Mucosa of gallbladder (tissue), 1 donor: ENCODE measurements at places on chromosomes 16 and 17. TPM values are rescaled to one million over a fixed set of nuclear protein-coding genes. Genes with fewer than 3 reads are reported as not detected.

The LMF1 gene
- 19.6 TPM for total RNA-seq

The RNF135 gene
- 22.3 TPM for total RNA-seq

DNA sequence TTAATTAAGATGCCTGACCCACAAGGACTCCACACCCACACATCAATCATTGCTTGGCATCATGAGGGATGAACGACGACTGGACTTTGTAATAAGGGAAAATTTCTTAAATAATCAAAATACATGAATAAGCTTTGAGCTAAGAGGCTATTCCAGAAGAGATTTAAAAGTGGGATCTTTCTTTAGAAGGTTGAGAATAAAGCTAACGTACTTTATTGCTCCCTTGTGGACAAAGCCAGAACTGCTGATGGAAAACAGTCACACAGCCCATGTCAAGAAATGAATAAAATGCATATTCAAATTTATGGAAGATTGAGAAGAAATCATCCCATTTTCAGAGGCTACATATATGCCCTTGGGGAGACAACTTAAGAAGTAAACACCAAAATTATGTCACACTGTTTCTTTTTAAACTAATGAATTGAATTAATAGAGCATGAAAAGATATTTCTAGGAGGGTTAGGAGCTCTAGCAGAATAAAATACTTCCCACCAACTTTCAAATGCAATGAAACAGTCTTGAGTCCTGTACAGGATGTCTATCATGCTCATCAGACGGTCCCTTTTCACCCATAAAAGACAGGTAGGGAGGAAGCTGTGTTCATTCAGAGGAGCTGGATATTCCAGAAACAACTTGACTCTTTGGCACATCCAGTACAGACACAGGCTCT, 60.2 kb upstream of the PHOSPHO1 start:
- DNase-seq = no peak

GRCh38 chr16:65342231-65342866, 220.5 kb upstream of the CDH11 start:
- no peak for DNase-seq

The DNAH9 gene
- 1.5 TPM for total RNA-seq

- DNase-seq = no peak
These were observed 789 bp upstream of the CCDC57 start for GRCh38 chr17:82213251-82214011.

GRCh38 chr16:58027916-58028455, 2.4 kb downstream of the MMP15 start:
- no peak for DNase-seq

GRCh38 chr17:70130289-70130688, 39.0 kb upstream of the KCNJ2 start:
- no peak for DNase-seq

DNA sequence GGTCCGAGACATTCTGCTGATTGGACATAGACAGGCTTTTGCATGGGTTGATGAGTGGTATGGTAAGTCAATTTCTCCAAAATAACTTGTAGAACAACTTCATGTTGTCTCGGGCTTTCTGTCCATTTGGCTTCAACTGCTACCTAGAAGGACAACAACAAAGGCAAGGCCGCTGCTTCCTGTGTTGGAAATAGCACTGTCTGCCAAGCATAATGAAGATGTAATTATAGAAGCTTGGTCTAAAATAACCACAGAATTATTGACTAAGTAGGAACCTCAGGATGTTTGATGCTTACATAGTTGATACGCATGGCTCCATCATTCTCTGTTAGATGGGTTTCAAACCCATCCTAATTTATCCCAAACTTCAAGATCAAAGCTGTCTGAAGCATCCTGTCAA, 42.3 kb upstream of the NOL11 start:
- DNase-seq = no peak

DNA sequence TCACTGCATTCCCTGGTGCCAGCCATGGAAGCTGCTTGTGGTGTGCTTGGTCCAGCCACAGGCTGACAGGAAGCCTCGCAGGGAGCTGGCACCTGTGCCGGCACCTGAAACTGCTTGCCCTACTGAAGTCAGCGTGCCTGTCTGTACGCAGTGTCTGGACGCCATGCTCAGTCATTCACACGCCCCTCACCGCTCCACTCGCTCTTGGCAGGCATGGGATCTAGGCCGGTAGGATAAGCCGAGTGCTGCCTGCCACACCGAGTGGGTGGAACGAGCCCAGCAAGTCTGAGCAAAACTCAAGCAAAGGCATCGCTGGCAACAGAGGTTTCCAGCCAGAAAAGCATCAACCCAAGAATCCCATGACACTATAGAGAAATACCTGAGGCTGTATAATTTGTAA, 350.6 kb downstream of the CDH11 start:
- no peak for DNase-seq

GRCh38 chr17:63973247-63973646, 529 bp upstream of the SCN4A start:
- DNase-seq = no peak

The MILR1 gene
- total RNA-seq = 8.3 TPM

- no peak for DNase-seq
These were observed 321.8 kb downstream of the HS3ST3B1 start for GRCh38 chr17:14622615-14623101.

The CDRT15L2 gene
- not detected for total RNA-seq

GRCh38 chr17:60792250-60792898, 114.7 kb downstream of the BCAS3 start:
- DNase-seq = peak; percentile 31

- DNase-seq = no peak
These were observed 46.9 kb upstream of the NLK start for GRCh38 chr17:27995554-27995953.

DNA sequence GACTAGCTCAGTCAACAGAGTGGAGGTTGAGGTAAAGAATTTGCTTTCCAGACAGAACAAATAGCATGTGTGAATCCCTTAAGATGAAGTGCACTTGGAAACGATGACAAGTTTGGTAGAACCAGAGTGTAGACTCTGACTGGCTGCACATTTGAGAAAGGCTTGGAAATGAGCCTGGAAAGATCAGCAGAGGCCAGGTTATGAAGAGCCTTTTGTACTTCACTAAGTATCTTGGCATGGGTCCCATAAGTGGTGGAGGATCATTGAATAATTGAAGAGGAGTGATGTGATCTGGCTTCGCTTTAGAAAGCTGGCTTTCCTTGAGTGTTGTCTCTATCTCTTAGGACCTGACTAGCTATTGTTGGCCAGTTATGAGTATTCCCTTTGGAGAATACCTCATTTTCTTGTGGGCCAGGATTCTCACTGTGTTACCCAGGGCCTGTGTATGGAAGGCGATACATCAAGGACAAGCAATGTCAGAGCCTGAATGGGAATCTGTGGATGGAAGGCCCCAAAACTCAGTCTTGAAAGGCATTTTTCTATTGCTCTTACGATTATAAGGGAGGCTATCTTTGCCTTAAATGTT, 329.8 kb downstream of the UTP18 start:
- DNase-seq = no peak

The OR2C1 gene
- 0.14 TPM for total RNA-seq

The ESRP2 gene
- total RNA-seq = 67.0 TPM

DNA sequence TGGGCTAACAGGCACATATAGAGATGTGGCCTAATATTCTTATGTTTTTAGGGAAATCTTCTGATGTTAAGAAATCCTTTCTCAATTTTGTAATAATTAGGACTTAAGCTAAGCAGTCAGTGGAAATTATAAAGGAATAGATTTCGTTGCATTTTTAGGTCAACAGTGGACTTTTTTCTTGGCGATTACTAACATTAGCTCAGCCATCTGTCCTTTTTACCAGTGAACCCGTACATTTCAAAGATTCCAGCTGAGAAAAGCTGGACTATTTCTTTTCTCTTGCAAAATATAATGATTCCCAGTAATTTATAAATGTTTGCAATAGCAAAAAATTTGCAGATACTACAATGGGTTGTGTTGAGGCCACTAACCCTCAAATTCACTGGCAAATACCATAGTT, 54.9 kb upstream of the CA10 start:
- no peak for DNase-seq

GRCh38 chr17:68381076-68381900, 76.0 kb downstream of the WIPI1 start:
- peak; percentile 43 for DNase-seq

DNA sequence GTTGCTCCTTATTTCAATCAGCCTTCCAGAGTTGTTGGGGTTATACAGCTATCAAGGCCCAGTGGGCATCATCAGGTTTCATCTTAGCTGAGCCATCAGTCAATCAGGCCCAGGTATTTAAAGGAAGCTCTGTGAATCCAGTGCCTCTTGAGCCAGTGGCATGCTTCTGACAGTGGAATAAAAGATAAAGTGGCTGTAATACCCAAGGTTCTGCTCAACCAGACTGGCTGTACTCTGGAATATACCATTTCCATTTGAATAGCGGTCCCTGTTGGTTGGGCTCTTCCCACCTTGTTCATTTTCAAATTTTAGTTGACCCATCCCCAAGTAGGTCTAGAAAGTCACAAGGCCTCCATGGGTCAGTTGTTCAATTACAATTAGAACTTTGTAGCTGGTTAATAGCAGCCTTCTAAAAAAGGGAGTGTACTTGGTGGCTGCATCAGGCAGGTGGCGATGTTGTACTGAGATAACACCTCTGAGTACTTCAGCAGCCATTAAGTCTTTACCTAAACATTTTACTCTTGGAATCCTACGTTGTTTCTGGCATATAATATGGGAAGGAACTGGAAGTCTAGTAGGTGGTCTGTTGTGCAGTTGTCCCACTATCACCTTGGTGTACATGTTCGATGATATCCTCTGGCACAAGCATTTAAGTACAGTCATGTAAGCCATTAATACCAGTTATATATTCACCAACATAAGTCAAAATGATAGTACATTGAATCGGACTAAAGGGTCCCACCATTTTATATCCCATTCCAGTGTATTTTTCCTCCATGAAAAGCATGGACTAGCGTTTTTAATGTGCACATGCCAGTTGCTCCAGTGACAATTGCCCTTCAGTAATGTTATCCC, 294.1 kb downstream of the BCAS3 start:
- peak; percentile 32 for DNase-seq

The KRT27 gene
- not detected for total RNA-seq

- DNase-seq = no peak
These were observed 64.0 kb upstream of the SOX9 start for GRCh38 chr17:72056727-72057290.
